ENCODE measurements at places on chromosomes 1 and 21.

DNA sequence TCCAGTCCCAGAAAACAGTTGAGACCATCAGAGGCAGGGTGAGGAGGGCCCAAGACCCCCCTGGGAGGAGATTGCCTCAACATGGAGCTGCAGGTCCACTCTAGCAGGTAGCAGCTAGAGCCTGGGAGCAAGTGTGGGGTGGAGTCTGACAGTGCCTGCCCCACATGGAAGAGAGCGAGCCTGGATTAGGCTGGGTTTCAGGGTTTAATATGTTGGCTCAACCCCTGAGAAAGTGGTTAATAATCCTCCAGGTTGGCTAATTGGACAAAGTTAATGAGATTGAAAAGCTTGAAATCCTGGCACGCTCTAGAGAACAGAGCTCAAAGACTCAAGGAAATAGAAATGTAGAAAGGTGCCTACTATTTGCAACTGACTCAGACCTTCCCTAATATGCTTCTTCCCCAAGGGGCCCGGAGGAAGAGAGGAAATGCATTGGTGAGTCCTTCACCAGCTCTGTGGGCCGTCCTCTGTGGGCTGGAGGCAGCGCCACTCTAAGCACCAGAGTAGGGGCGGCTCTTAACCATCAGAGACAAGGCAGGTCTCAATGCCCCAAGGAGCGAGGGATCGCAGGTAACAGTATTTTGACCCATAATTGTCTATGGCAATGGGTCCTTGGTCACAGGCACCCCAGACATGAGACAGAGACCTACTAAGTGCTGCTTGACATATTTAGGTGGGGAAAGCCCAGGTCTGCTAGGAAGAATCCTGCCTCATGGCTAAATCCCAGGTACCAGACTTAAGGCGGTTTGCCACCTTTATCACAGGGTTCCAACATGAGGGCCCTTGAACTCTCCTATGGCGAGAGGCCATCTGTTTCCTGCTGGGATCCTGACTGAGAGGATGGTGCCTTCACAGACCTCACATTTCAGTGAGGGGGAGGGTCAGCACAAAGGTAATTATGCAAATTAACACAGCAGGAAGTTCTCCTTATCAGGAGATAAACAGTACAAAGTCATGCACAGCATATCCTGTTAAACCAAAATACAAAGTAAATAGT is 33.8 kb downstream of the RSPH1 start:
- no peak for DNase-seq

DNA sequence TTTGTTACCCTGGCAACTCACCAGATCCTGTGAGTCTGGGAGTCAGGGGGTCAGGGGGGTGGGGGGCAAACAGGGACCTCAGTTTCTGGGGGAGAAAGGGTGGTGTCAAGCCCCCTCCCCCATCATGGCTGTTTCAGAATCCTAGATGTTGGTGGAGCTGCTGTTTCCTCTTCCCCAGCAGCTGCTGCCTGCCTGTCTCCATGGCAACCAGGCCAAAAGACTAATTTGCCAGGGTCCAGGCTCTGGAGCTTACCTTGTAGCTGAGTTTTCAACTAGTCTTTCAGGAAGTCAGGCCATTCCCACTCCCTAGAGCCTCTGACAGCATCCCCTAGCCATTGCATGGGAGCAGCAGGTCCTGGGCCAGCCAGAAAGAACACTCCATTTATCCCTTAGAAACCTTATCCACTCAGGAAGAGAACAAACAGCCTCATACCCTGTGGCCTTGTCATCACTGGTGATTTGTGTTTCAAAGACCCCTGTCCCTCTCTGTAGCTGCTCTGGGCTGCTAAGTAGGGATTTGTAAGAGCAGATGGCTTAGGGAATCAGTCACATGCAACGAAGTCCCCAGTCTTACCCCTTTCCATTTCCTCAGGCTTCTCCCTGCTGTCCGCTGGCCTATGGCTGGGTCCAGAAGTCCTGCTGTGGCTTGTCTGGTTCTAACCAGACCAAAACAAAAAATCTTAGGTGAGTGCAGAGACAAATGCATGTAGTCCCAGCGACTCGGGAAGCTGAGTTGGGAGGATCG is 21.5 kb upstream of the STMN1 start:
- DNase-seq: no peak

- DNase-seq: no peak
Measured at GRCh38 chr1:233904633-233905415, at the start of gene SLC35F3. SLC35F3 (plus strand) TSS chr1:233904676.

DNA sequence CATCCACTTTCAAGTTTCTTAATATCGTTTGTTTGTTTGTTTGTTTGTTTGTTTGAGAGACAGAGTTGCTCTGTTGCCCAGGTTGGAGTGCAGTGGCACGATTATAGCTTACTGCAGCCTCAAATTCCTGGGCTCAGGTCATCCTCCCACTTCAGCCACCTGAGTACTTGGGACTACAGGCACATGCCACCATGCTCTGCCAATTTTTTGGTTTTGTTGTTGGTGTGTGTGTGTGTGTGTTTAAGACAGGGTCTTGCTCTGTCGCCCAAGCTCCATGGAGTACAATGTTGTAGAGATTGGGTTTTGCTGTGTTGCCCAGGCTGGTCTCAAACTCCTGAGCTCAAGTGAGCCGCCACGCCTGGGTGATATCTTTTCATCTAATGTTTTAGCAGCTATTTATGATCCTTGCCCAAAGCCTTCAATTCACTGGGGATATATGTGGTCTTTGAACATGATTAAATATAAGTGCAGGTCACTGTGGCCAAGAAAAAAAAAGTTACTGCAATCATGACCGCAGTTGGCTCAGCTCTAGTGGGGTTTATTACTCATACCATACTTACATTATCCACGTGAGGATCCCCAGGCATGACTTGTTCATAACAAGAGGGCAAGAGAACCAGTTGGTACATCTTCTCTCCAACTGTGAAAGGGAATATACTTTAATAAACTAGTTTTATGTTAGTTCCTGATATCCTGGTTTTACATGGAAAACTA is 8.0 kb downstream of the RRP1B start:
- no peak for DNase-seq

- DNase-seq: no peak
Measured at GRCh38 chr21:37770461-37770860, 145.8 kb downstream of the KCNJ6 start.

DNA sequence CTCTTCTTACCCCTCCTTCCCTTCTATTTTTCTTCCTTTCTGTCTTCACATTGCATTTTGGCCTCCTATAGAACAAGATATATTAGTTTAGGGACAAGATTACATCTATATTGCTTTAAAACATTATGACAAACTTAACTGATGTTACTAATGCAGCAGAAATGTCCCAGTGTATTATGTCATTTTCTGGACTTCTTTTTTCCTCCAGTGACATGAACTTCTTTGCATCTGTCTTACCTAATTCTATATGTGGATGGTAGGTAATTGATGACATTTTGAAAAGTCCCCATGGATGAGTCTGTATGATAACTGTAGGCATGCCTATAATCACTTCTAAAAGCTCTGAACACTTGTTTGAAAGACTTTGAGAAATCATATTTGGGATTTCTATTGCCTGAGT is 89.5 kb downstream of the FNBP1L start:
- no peak for DNase-seq

DNA sequence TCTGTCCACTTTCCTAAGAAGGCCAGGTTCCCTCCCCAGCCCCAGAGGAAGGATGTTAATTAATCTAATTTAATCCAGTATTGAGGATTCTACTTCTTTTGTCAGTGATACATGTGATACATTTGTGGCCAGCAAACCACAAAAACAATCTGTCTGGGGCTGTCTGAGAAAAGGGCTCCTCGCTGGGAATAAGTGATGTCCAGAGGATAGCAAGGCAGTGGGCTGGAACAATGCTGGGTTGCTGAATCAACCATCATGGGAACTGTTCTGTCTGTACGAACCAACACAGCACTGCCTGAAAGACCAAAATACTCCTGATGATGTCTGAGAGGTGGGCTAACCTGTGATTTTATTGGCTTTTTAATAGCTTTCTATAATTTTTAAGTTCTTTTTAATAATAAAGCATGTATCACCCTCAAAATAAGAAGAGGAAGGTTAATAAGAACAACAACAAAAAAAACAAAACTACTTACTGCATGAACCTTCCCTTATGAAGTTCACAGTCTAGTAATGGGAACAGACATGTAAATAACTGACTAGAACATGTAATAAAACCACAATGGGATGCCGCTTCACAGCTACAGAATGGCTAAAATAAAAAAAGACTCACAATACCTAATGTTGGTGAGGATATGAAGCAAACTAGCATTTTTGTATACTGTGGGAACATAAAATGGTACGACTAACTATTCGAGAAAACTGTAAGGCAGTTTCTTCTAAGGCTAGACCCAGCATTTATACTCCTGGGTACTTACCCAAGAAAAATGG is 11.4 kb upstream of the ADAR start:
- DNase-seq: no peak

DNA sequence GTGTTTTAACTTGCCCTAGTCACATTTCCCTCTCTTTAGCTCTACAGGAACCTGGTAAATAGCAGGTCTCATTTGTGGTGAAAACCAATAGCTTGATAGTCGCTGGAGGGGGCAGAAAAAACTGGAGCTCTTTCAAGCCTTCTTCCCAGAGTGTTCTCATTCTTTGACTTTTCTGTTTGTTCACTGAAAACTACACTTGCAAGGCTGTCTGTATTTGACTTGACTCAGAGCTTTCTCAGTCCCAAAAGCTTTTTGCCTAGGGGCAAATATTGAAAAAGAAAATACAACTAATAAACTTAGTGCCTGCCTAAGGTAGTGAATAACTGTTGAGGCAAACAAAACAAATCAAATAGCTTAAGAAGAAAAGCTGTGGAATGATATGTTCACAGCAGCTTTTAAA is 217.1 kb upstream of the CHRM3 start:
- DNase-seq: no peak
